ENCODE measurements at places on chromosomes 1 and 21.

GRCh38 chr1:147613506-147613905 is 56.8 kb downstream of the ACP6 start:
- no peak for DNase-seq

DNA sequence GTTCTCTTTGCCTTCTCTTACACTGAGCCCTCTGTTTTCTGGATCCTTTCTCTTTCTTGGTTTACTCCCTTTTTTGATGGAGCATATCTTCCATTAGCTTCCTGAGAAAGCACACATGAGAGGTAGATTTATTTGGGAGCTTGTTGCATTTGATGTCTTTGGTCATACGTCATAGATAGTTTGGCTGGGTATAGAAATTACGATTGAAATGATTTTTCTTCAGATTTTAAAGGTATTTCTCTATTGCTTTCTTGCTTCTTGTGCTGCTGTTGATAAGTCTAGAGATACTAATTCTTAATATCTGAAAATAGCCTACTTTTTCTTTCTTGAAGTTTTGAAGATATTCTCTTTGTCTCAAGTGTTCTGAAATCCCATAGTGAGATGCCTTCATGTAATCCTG is 45.3 kb upstream of the RUNX3 start:
- DNase-seq: no peak

DNA sequence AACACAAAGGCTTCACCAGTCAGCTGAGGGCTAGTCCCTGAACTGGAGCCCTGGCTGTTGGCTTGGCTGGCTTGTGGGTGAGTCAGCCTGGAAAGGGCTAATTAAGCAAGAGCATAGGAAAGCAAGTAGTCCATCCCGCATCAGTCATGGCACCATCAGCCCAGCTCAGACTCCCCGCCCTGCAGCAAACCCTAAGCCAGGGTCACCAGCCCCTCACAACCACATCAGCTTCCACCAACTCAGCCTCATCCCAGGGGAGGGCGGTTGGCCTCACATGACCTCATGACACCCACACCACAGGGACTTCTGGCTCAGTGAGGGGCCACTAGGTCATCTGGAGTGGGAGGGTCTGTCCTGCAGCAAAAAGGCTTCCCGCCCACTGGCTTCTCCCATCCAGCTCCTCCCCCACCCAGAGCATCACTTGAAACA is 7.0 kb upstream of the SPATC1L start:
- DNase-seq: no peak

DNA sequence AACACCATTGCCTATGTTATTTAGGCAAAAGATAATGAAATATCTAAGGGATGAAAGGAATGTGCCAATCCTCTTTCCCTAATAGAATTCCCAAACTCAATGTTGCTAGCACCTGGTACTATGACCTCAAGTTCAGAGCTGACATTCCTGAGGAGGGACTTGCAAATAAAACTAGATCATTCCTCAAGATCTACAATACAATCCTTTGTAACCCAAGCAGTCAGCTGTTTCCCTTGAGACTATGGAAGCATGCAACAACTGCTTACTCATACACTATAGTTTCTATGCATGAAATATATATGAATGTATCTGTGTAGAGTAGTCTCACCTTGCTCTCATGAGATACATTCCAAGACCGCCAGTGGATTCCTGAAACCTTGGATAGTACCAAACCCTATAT is 65.0 kb downstream of the ABL2 start:
- no peak for DNase-seq

DNA sequence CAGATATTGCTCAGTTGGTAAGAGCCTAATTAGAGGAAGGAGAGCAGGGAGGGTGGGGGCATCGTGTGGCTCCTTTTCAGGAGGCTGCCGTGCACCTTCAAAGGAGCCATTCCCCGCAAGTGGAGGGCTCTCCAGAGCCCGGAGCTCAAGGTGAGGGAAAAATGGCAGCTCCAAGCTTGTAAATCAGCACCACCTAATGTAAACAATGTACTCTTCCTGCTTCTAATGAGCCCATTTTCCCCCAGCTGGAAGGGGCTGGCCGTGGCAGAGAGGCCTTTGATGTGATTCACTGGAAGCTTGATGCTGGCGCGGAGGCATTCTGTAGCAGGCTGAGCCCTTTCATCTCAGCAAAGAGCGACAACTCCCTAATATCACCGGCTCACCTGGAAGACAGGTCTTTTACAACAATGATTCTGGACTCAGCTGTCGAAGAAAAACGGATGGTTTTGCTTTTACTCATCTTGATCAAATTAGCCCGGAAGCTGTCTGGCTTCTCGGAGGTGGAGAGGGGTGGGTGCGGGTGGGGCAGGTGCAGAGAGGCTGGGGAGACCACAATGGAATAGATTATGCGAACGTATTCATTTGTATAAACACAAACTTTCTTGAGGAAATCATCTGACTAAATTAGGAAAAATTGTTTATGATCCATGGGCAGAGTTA is 112.5 kb downstream of the RRAGC start:
- DNase-seq: no peak

All from naive thymus-derived CD8-positive, alpha-beta T cell (primary cell).